NCI-H2081 (cell line): ENCODE measurements at places on chromosomes 2 and 18.

- DNase-seq: no peak
Measured at GRCh38 chr18:74661008-74661407, 63.3 kb downstream of the ZNF407 start.

GRCh38 chr2:200253639-200254038 is 52.9 kb upstream of the SPATS2L start:
- no peak for DNase-seq

DNA sequence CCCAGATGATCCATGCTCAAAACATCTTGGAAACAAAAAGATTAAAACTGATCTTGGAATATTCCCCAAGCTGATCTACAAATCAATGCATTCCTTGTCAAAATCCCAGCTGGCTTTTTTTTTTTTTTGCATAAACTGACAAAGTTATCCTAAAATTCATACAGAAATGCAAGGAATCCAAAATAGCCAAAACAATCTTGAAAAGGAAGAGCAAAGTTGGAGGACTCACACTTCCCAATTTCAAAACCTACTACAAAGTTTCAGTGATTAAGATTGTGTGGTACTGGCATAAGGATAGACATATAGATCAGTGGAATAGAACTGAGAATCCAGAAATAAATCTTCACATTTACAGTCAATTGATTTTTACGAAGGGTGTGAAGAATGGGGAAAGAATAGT is 306.8 kb upstream of the MGAT5 start:
- DNase-seq: no peak

DNA sequence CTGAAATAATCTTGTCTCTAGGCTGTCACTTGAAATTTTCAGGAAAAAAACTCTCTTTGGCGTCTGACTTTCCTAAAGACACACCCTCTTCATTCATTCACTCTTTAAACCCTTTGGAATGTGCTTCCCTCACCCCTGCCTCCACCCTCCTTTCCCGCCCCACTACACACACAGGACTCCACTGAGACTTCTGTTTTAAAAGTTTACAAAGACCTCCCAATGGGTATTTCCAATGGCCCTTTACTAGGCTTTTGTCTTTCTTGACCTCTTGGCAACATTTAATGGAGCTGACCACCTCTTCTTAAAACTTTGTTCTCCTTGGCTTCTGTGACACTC is 96.1 kb downstream of the RBMS1 start:
- DNase-seq: no peak

- DNase-seq: no peak
Measured at GRCh38 chr2:94997981-94998930, 27.3 kb upstream of the MAL start.

DNA sequence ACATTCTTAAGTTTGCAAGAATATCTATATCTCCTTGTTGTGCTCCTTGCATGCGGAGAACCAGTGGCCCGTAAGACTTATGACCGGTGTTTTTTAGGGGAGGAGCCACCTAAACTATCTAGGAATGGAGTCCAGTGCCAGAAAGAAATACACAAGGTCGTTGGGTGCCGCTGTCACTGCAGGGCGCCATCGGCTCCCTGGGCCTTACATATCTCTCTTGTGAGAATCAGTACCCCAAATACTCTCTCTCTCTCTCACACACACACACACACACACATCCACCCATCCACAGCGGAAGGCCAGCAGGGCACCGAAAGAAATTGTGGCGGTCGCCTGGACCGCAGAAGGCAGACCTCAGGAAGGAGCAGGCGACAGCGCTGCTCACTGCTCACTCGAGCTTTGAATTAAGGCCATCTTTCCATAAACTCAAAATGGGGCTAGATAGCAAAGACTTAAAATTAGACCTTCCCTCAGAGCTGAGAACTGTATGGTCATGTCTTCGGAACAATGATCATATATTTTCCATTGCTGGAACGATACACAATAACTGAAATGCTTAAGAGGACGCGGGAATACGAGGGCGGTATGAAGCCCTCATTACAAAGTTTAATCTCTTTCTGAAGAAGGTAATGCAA is 10.4 kb downstream of the NR4A2 start:
- DNase-seq: no peak

GRCh38 chr2:144084114-144084661 is 435.7 kb downstream of the ZEB2 start:
- DNase-seq: no peak

DNA sequence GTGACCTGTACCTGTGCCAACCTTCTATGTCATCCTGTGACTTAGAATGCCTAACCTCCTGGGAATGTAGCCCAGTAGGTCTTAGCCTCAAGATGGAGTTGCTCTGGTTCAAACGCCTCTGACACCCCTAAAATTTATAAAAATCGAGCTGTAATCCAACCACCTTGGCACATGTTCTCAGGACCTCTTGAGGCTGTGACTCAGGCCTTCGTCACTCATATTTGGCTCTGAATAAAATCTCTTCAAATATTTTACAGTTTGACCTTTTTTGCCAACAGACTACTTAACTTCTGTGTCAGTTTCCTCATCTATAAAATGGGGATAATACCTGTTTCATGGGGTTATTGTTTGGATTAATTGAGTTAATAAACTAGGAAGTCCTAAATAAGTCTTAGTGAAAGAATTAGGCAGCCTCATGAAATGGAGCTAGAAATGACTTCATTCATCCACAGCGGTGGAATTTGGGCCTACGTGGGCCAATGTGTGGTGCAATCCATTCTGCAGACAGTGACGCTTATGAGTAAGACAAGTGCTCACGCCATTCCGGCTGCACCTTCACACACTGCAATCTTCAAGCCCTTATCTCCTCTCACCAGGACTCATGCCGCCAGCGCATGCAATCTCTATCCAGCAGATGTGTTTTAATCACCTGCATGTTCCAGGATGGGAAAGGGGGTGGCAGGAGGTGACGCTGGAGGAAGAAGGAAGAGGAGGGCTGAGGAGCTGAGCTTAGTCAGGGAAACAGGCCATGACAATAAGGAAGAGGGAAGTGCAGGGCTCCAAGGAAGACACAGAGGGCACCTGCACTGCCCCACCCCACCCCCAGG is 2.0 kb upstream of the UBE2F start:
- DNase-seq: no peak

DNA sequence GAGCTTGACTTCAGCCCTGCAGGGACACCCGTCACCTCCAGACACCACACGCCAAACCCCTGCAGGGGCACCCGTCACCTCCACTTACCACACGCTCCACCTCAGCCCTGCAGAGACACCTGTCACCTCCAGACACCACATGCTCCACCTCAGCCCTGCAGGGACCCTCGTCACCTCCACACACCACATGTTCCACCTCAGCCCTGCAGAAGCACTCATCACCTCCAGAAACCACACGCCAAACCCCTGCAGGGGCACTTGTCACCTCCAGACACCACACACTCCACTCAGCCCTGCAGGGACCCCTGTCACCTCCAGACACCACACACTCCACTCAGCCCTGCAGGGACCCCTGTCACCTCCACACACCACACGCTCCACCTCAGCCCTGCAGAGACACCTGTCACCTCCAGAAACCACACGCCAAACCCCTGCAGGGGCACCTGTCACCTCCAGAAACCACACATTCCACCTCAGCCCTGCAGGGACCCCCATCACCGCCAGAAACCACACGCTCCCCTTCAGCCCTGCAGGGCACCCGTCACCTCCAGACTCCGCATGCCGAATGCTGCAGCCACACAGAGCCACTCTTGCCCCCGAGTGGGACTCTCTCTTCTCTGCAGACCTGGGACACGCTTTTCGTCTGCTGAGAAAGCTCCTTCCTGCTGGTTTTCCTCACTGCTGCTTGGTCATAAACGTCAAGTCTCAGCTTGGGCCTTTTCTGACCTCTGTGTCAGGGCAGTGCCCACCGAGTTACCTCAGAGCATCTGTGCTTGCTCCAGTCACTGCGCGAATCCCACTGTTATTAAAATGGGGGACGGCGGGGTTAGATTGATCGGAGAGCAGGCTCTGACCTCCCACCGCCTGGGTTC is 77.5 kb upstream of the SALL3 start:
- no peak for DNase-seq

DNA sequence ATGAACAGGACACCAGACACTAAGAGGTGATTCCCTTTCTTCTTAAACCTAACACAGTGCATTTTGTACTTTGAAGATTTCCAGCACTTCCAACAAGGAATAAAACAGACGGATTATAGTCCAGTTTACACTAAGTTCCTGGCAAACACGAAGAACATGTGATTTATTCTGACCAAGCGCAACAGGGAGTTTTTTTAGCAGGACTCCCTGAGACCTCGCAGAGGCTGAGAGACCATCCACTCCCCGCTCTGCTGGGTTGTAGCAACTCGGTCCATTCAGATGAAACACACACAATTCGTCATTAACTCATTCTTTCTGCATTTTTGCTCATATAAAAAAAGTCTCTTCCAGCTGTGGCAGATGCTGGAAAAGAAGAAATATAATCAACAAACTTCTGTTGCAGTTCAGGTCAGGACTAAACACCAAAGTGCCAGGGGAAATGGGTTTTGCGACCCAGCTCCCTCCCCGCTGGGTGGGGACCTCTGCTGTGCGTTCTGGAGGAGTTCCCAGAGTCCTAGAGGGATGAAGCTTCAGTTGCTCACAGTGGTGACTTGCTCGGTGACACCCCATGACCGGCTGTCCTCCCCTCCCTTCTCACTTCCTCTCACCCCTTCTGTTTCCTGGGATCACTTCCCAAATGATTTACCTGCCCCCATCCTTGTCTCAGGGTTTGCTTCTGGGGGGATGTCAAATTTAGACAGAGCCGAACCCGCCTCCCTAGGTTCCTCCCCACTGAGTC is 52.5 kb downstream of the KCNF1 start:
- DNase-seq: no peak

DNA sequence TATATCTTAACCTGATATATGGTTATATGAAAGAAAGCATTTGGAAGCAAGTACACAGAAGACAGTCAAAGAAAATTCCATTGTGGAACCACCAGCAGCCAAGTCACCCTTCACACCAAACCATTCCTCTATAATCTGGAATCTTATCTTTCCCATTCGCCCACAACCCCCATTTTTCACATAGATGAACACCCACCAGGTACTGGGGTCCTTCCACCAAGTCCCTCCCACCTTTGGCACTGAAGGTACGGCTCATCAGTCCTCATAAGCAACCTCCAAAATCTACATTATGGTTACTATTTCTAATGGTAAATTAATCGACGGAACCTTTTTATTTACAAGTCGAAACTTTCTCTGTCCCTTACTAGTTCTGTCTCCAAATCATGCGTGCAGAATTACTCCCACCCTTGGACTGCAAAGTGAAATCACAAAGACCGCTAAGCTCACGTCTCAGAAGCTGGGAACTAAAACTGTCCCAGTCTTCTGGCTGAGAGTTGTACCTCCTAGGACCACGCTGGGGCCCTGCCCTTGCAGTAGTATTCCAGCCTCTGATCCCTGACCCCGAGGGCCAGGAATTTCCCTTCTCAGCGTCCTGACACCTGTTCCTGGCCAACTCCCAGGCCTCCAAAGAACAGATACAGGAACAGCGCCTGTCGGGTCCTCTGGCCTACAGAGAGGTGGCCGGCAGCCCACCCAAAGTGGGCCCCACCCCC is 702 bp downstream of the OLA1 start:
- peak; percentile 27 for DNase-seq

DNA sequence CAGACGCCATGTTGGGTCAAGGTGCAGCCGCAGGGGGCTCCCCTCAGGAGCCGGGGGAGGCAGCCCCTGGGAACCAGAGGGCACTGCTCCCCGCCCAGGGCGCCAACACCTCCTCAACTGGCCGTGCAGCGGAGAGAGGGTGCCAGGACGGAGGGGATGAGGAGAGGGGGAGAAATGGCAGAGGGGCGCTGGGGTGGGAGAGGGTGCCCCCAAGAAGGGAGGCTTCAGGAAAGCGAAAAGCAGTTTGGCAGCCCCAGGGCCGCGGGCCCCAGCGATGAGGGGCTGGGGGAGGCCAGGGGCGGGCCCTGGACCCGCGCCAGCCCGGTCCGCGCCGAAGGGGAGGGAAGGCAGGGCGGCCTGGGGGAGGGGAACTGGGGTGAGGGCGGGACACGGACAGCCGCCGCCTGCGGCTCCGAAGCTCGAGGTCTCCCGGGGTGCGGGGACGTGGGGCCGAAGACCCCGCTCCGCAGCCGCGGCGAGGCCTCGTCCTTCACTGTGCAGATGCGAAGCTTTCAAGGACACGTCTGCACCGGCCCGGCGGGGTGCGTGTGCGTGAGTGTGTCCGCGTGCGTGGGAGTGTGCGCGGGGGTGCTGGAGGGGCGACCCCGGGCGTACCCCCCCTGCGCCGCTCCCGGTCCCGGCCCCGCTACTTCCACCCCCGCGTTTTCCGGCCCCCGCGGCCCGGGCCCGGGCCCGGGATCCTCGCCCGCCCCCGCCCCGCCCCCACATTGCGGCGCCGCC is 1.4 kb downstream of the DNMT3A start:
- DNase-seq: peak; percentile 80

- DNase-seq: no peak
Measured at GRCh38 chr2:219668316-219668715, 40.9 kb downstream of the SLC4A3 start.

- no peak for DNase-seq
Measured at GRCh38 chr2:204280262-204280668, 265.0 kb upstream of the PARD3B start.

GRCh38 chr2:138601458-138602165 is 100.0 kb downstream of the SPOPL start:
- no peak for DNase-seq

DNA sequence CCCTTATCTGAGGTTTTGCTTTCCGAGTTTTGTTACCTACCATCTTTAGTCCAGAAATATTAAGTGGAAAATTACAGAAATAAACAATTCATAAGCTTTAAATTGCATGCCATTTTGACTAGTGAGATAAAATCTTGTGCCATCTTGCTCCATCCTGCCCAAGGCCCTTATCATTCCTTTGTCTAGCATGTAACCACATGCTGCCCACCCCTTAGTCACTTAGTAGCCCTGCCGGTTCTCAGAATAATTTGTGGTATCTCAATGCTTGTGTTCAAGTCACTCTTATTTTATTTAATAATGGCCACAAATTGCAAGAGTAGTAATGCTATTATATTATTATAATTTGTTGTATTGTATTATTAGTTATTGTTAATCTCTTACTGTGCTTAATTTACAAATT is 36.8 kb upstream of the VPS54 start:
- no peak for DNase-seq

- no peak for DNase-seq
Measured at GRCh38 chr2:125707611-125708010, 948.3 kb upstream of the GYPC start.

DNA sequence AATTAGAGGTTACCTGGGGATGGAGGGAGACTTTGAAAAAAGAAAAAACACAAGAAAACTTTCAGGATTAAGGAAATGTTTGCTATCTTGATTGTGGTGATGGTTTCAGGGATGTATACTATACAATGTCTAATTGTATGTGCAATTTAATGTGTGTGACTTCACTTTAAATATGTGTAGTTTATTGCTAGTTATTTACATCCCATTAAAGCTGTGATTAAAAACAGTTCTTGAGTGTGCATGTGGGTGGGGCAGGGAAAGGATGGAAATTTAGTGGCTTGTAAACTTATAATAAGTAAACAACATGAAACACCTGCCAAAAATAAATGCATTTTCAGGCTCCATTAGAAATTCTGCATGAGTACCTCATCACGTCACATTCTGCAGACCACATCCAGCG is 167.0 kb downstream of the MYO5B start:
- no peak for DNase-seq

- no peak for DNase-seq
Measured at GRCh38 chr18:10365021-10365500, 89.4 kb upstream of the APCDD1 start.

DNA sequence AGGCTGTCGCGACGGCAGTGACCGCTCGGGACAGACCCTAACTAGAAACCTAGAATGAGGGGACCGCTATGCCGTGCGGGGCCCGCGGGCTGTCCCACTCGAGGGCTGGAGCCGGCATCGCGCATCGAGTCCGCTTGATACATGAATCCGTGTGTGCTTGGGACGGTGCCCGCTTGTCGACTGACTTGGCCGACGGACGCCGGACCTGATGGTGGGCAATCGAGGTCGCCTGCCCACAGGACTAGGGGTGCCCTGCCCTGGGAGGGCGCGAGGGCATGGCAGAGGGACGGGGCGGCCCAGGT is 749 bp upstream of the PTMA start:
- no peak for DNase-seq
